Dermis microvascular lymphatic vessel endothelial cell (primary cell): ENCODE measurements at places on chromosomes 12 and 14.
A peak's percentile ranks its signal among the peaks of the same experiment; 100 is the strongest.

DNA sequence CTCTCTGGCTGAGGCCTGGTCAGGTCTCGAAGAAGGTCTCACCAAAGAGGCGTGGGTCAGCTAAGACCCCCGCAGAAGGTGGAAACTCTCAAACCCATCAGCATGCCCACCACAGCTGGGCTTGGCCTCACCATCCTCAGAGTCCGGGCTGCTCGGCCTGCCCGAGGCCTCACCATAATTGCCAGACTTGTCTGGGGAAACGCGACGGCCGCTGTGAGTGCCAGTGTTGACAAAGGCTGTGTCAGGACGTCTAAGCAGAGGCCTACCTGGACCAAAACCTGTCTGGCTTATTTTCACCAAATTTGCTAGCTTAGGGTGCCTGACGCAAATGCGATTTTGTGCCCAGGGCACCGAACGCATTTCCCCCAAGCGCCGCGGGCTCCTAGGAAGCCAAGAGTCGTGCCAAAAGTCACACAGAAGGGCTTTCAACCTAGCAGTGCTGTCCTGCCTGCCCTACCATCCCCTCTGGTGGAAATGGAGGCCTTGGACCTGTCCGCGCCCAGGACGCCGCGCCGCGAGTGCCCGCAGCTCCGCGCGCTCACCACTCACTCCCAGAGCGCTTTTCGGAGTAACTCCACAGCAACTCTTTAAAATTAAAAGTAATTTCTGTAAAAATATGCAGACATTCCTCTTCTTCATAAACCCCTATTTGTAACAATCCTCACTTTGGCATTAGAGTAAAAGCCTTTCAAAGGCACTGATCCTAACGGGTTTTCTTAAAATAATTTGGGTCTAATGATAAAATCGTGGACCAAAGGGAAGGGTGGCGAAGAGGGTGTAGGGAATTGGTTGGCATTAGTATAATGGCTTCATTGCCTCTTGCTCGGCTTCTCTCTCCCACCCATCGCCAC is 1.2 kb upstream of the ALX1 start:
- DNase-seq = no peak

- no peak for DNase-seq
Observed at GRCh38 chr12:110228756-110229155, 52.3 kb upstream of the ATP2A2 start.

DNA sequence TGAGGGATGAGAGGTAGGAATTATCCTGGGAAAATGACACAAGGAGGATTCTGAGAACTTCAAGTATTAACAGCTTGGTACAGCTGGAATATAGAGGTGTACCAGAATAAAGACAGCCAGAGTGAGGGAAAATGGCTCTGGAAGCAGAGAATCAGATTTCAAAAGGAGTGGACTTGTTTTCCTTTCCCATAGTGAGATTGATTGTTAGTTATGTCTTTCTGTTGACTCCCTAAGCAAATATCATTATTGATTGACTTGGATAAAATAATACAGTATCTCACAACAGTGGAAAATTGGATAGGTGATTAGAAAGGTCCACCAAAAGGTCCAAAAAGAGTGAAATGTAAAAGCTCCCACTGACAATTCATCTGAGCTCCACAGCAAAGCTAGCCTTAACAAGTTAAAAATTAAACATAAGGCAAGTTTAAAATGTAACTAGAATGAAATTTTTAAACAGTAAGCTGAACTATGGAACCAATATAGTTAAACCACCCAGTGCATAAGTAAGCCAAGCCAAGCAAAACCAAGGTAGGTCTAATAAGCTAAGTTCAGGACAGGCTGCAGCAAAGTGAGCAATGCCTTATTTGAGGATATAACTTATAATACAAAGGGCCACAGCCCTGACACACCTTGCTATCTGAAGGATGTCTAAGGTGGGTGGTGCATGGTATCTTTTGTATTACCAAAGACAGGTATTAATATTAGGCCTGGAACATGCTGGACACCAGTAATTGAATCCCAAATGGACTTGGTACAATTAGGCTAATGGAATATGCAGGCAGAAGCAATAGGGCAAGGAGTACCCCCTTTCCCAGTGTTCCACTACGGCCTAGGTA is 21.8 kb downstream of the ENTPD5 start:
- DNase-seq = no peak

DNA sequence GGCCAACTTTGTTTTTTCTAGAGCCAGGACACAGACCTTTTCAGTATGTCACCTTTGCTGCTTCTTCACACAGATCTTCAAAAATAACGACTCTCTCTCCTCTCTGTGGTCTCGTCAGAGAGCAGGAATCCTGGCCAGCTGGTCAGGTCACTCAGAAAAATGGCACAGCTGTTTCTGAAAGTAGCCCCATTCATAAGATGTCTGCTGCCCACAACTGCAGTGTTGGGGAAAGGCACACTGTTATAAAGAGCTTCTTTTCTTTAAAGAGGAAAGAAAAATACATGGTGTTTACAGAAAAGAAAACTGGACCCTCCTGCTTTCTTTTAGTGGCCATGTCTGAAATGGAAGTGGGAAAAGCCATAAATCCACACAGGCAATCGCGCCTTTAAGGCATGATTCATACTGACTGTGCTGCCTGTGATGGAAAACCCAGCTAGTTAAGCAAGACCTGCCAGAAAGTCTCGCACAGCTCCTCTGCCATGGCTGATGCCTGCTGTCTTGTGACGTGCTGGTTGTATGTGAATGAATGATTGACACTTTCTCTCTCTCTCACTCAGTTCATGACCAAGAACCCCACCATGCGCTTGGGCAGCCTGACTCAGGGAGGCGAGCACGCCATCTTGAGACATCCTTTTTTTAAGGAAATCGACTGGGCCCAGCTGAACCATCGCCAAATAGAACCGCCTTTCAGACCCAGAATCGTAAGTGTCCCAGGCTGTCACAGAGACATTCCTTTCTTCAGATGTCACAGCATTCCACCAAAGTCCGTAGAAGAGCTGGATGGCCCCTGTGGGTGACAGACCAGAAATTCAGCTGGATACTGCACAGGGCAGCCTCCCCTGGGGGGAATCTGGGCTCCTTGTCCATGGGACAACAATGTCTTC is 147.9 kb upstream of the HIF1A start:
- DNase-seq = no peak

DNA sequence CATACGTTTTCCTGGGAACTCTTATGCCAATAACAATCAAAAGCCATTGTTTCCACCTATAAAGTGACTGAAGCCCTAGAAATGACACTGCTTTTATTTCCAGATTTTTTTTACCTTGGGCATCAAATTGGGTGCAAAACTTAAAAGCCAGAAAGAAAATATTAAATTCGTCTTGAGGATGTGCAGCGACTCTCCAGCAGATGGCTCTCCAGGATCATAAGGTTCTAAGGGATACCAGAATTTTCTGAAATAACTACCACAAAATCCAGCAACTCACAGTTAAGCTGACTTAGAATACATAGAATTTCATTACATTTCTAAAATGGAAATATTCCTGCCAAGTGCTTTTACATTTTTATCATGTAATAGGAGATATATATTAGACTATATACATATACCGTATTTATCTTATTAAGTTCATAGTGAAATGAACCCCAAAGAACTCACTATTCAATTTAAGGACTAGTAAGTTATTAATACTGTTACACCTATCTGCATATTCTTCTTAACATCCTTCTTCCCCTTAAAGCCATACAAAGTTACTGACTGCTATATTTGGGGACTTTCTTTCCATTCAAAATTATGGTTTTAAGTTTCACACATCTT is 44.0 kb downstream of the ARMH4 start:
- peak; percentile 62 for DNase-seq

GRCh38 chr14:35287431-35288013 is 4.7 kb upstream of the PSMA6 start:
- peak; percentile 65 for DNase-seq

DNA sequence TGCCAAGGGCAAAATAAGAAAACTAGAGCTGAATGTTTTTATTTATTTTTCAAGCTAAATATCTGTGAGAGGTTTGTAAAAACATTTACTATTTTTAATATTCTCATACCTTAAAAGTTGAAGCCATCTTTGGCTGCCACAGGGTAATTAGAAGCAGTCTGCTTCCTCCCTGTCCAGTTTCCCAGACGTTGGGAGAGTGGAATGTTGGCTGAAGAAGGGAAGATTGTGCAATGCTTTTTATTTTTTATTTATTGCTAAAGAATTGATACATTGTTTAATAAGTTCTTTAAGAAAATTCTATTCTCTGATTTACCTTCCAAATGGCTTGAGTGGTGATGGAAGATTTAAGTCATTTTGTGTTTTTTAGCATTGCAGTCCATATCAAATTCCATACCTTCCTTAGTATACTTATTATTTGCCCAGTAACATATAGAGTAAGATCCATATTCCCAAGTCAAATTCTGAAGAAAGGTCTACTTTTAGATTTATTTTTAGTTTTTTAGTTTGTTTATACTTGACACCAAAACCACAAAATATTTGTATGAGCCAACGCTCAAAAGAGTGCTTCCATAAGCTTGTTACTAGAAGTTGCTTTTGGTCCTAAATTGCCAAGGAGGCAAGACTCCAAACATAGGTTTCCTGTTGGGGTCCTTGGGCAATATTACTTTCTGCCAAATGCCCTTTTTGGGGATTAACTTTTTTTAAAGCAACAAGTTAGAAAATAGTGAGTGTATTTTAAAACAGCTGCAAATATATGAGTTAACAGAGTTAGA is 124.0 kb upstream of the CPM start:
- no peak for DNase-seq

DNA sequence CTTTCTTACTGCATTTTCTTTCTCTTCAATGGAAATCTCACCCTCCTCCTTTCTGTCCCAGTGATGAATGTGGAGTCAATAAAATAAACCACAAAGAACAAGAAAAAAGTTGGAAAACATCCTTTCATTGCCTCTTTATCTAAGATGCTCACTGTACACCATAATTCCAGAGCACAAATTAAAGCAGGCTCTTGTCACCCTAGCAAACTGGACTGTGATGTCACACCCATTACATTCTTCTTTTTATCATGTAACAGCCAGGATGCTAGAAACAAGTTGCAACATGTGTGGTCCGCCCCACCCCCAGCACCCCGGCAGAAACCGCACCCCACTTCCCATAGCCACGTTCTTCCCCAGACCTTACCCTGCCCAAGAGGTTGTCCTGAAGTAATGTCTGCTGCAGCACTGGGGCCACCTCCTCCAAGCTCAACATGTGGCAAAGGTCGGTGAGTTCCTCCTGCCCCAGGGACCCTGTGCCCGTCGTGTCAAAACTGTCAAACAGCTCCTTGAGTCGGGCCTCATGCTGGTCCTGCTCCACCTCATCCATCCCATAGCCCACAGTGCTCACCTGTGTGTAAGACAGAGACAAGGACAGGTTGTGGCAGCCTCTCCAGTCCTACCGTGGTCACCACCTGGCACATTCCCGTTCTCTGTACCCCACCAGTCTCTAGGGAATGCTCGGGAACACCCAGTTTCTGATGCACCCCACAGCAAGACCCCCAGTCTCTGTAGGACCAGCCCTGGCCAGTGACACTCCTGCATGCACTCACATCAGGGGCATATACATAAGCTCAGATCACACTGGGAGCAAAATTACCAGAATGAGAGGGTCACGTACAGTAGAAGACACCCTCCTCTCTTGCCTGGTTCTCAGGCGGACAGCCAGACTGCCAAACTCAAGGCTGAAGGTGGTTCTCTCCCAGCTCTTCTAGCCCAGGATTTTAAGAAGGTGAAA is 9.2 kb downstream of the NIN start:
- DNase-seq = no peak

DNA sequence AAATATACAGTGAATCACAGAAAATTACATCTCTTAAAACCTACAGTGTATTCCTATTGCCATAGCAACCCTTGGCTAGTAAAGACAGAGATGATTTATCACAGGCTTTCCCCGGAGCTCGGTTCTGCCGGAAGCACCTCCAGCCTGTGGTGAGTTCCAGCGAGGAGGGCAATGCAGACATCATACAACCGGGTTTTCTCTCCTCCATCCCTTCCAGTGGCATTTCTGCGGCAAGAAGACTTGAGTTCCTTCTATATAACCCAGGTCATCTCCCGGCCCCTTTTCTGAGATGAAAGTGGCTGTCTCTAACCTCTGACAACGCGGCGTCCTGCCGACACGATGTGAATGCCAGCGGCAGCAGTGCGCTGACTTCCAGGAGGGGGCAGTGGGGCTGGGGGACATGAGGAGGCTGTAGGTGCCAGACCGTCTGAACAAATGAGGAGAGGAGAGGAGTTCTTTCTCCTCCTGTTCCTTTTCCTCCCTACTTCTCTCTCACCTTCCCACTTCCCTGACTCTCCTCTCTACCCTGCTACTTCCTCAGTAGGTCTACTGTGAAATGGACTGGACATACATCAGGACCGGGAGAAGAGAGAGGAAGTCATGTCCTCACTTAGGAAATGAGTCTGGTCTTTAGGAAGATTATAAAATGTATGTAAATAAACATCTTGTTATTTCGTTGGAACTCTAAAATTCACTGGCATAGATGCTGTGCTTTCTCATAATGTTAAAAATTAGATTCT is 68.6 kb upstream of the MAX start:
- DNase-seq = peak; percentile 3

DNA sequence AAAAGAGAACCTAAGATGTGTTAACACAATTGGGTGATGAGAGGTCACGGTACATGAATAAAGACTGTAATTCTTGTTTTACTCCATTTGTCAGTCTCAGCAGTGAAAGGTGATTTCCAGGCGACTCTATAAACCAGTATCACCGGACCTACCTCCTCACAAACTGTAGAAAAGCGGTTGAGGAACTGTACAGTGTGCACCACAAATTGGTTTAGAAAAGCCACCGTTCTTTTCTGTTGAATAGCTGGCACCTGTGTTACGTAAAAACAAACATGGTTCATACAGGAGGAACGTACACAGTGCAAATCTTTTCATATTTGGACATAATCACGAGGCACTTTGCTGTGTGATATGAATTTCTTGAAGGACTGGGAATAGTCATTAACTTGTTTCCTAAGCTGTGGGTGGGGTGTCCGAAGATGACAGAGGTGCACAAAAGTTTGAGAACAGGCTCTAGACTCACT is 663 bp downstream of the WASHC3 start:
- DNase-seq = no peak

GRCh38 chr12:80843969-80844368 is 93.8 kb downstream of the LIN7A start:
- no peak for DNase-seq

GRCh38 chr12:98127336-98127679 is 388.1 kb upstream of the TMPO start:
- peak; percentile 46 for DNase-seq

DNA sequence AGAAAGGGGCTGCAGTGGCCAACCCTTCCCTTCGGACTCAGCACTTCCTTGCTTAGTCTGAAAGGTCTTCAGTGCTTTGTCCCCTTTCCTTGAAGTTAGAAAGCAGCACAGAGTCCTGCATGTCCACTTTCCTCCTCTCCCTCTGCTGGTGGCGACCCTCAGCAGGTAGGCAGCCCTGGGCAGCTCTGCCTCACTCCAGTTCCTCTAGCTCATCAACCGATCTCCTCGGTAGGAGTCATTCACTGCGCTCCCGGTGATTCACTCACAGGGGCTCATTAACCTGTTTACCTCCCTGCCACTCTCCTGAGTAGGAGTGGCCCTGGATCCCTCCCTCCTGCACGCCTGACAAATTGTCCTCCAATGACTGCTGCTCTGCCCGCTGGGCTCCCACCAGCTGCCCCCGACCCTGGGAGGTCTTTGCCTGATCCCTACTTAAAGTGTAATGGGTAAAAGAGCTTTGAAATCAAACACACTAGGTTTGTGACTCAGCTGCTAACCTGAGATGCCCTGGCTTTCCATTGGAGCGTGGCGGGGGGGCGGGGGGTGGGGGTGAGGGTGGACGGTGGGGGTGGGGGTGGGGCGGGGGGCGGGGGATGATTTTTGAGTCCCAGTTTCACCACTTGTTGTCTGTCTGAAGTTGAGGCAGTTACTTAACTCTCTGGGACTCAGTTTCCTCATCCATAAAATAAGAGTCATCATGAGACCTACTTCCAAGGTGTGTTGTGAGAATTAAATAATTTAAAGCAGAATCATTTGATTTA is 4.2 kb downstream of the SCNN1A start:
- DNase-seq = no peak

- DNase-seq = no peak
Observed at GRCh38 chr14:96806836-96807235, 9.7 kb downstream of the VRK1 start.
